Right renal pelvis (tissue), 4 donors: ENCODE measurements at places on chromosomes 4 and X. TPM values are rescaled to one million over a fixed set of nuclear protein-coding genes. Genes with fewer than 3 reads are reported as not detected.

ADH1A gene
- polyA plus RNA-seq = 0.74 TPM

OTC gene
- not detected for polyA plus RNA-seq

TASL gene
- polyA plus RNA-seq = 0.42 TPM

EDNRA gene
- 96.6 TPM for polyA plus RNA-seq

GAGE12E gene
- not detected for polyA plus RNA-seq
